ENCODE measurements at places on chromosomes 2 and 18. TPM values are rescaled to one million over a fixed set of nuclear protein-coding genes. Genes with fewer than 3 reads are reported as not detected.
A peak's percentile ranks its signal among the peaks of the same experiment; 100 is the strongest.

Gene RAB17
- 8.8 TPM for total RNA-seq

DNA sequence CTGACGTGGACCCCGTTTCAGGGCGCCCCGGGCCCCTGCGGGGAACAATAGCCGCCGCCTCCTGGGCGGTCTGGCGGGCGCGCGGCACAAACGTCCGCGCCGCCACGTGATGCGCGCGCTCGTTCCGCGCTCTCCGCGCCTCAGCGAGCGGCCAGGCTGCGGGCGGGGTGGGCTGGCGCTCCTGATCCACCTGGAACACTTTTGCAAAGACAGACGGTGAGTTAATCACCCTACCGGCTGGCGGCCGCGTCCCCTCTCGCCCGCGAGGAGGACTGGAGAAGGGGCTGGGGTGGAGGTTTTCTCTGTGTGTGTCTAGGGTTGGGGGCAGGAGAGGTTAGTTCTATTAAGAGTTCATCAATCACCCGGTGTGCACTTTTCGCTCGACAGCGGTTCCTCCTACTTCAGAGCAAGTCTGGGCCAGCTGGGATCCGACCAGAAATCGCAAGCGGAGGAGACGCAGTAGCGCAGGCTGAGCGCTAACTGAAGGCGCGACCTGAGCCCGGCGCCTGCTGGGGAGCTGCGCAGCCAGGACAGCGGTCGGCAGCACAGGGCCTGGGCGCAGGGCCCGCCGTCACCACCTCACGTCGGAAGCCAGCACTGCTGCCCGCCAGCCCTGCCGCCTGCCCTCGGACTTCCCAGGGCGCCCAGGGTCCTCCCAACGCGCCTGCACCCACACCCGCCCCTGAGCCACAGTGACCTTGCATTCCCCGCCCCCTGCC is 10.3 kb upstream of the HOXD1 start:
- H3K36me3 ChIP-seq: no peaks in the 10 kb centered on the region
- H3K27me3 ChIP-seq: peaks cover 100% of the 10 kb centered on the region
- H3K4me1 ChIP-seq: peaks cover 27% of the 10 kb centered on the region
- H3K4me3 ChIP-seq: peak overlapping the region; percentile 19

GRCh38 chr2:182705761-182706160 is 10.3 kb upstream of the DNAJC10 start:
- H3K27me3 ChIP-seq: no peaks in the 10 kb centered on the region
- H3K36me3 ChIP-seq: no peaks in the 10 kb centered on the region
- DNase-seq: no peak
- no peak overlapping the region for H3K4me3 ChIP-seq
- H3K4me1 ChIP-seq: no peaks in the 10 kb centered on the region

DNA sequence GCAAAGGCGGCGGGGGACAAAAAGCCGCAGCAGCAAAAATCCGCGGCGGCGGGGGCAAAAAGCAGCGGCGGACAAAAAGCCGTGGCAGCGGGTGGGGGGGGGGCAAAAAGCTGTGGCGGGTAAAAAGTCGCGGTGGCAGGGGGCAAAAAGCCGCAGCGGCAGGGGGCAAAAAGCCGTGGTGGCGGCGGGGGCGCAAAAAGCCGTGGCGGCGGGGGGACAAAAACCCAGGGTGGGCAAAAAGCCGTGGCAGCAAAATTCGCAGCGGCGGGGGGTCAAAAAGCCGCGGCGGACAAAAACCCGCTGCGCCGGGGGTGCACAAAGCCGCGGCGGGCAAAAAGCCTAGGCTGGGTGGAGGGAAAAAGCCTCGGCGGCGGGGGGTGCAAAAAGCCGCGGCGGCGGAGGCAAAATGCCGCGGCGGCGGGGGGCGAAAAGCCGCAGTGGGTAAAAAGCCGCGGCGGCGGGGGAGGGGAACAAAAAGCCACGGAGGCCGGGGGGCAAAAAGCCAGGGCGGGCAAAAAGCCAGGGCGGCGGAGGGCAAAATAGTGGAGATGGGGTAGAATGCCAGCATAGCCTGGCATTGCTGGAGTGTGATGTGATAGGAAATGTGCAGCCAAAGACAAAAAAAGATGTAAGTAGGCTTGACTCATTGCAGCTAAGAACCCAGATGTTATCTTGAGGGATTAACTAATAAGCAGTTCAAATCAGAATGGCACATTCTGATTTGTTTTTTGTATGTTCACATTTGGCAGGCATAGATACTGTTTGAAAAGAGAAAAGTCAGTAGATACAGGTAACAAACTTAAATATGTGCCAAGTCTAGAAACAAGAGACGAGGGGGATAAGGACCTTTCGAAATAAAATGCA is 1076.3 kb downstream of the RPIA start:
- peaks cover 3% of the 10 kb centered on the region for H3K4me1 ChIP-seq
- H3K27ac ChIP-seq: no peak overlapping the region

Gene LRP2
- 0.92 TPM for total RNA-seq

Gene IL18RAP
- 1.8 TPM for total RNA-seq

- DNase-seq: peak; percentile 85
- no peaks in the 10 kb centered on the region for H3K4me1 ChIP-seq
- no peaks in the 10 kb centered on the region for H3K36me3 ChIP-seq
- no peak overlapping the region for H3K4me3 ChIP-seq
Observed at GRCh38 chr2:102540882-102541281, 67.9 kb downstream of the SLC9A4 start.

Gene PRKRA
- 59.7 TPM for total RNA-seq

- H3K4me1 ChIP-seq: peaks cover 18% of the 10 kb centered on the region
- no peak overlapping the region for H3K27ac ChIP-seq
- no peaks in the 10 kb centered on the region for H3K27me3 ChIP-seq
- H3K36me3 ChIP-seq: no peaks in the 10 kb centered on the region
Observed at GRCh38 chr2:187502467-187502866, 51.8 kb downstream of the TFPI start.

DNA sequence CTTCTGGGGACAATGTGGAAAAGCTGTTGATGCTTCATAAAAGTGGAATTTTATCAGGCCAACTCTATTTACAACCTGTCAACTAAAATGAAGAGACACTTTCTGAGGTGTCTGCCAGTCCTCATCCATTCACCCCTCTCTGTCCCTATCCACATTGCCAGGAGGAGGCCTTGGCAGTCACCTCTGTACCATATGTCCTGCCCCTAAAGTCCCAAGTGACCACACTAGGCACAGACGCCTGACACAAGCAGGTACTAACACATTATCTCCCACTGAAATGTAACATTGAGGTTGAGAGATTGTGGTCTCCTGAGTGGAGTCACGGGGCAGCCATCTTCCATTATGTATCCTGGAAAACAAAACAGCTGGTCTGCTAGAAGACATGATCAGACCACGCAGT is 71.4 kb downstream of the OSBPL1A start:
- no peak for DNase-seq
- H3K27ac ChIP-seq: no peak overlapping the region
- H3K27me3 ChIP-seq: no peaks in the 10 kb centered on the region
- no peaks in the 10 kb centered on the region for H3K36me3 ChIP-seq
- H3K4me3 ChIP-seq: no peak overlapping the region

- H3K27ac ChIP-seq: no peak overlapping the region
- no peak overlapping the region for H3K4me3 ChIP-seq
Observed at GRCh38 chr18:62876828-62877227, 161.5 kb downstream of the PHLPP1 start.

GRCh38 chr2:10300328-10300920 is 2.3 kb upstream of the HPCAL1 start:
- H3K4me3 ChIP-seq: no peak overlapping the region
- no peaks in the 10 kb centered on the region for H3K36me3 ChIP-seq
- no peak overlapping the region for H3K27ac ChIP-seq
- H3K4me1 ChIP-seq: peaks cover 21% of the 10 kb centered on the region
- H3K27me3 ChIP-seq: no peaks in the 10 kb centered on the region

Gene ATP8B1
- total RNA-seq: 29.0 TPM

- DNase-seq: no peak
- H3K4me3 ChIP-seq: no peak overlapping the region
- H3K36me3 ChIP-seq: no peaks in the 10 kb centered on the region
- no peaks in the 10 kb centered on the region for H3K27me3 ChIP-seq
- H3K4me1 ChIP-seq: peaks cover 11% of the 10 kb centered on the region
Observed at GRCh38 chr2:196112418-196113034, 43.9 kb upstream of the DNAH7 start.

Gene MGAT4A
- total RNA-seq: 15.9 TPM

- DNase-seq: no peak
- peaks cover 17% of the 10 kb centered on the region for H3K36me3 ChIP-seq
- no peak overlapping the region for H3K4me3 ChIP-seq
- H3K27me3 ChIP-seq: no peaks in the 10 kb centered on the region
Observed at GRCh38 chr18:8260319-8260718, 348.9 kb upstream of the RAB12 start.

DNA sequence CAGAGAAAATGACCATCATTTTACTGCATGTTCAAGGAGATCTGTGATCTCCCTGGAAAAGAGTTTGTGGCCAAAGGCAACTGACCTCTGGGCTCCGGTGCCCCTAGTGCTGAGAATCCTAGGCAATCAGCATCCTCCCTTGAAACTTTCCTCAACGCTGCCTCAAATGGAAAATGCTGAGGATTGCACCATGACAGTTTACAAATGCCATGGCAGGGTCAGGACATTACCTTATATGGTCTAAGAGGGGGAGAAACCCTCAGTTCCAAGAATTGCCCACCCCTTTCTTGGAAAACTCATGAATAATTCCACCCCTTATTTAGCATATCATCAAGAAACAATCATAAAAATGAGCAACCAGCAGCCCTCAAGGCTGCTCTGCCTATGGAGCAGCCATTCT is 48.3 kb downstream of the ALPK2 start:
- H3K36me3 ChIP-seq: no peaks in the 10 kb centered on the region
- H3K27ac ChIP-seq: no peak overlapping the region
- H3K4me1 ChIP-seq: no peaks in the 10 kb centered on the region
- no peak overlapping the region for H3K4me3 ChIP-seq
- no peaks in the 10 kb centered on the region for H3K27me3 ChIP-seq

DNA sequence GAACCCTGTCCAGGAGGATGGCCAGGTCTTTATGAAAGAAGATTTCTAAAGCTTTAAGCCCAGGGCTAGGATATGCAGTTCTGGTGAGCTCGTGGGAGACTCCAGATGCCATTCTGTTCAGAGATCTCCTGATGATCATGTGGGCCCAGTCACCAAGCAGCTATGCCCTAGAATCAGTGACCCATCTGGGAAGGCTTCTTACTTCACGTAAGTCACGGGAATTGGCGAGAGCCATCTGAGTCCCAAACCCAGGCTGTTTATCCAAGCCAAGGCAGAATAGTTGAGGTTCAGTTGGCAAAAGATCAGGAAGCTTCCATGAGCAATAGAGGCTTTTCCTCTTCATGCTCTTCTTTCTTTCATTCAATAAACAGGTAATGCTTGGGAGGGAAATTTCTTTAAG is 23.9 kb downstream of the ANTXR1 start:
- no peak for DNase-seq
- no peak overlapping the region for H3K27ac ChIP-seq
- peaks cover 13% of the 10 kb centered on the region for H3K4me1 ChIP-seq

Gene VAMP8
- 106 TPM for total RNA-seq

GRCh38 chr2:178498137-178498536 is 17.9 kb downstream of the PLEKHA3 start:
- H3K27ac ChIP-seq: no peak overlapping the region
- no peak for DNase-seq
- H3K4me3 ChIP-seq: no peak overlapping the region
- H3K36me3 ChIP-seq: peaks cover 98% of the 10 kb centered on the region
- no peaks in the 10 kb centered on the region for H3K4me1 ChIP-seq

Gene PROM2
- total RNA-seq: 18.4 TPM

Gene TOGARAM2
- total RNA-seq: 0.43 TPM

- H3K4me3 ChIP-seq: no peak overlapping the region
- no peaks in the 10 kb centered on the region for H3K4me1 ChIP-seq
- no peaks in the 10 kb centered on the region for H3K27me3 ChIP-seq
- H3K36me3 ChIP-seq: peaks cover 26% of the 10 kb centered on the region
- DNase-seq: no peak
Observed at GRCh38 chr18:79167526-79168190, 98.5 kb downstream of the ATP9B start.

DNA sequence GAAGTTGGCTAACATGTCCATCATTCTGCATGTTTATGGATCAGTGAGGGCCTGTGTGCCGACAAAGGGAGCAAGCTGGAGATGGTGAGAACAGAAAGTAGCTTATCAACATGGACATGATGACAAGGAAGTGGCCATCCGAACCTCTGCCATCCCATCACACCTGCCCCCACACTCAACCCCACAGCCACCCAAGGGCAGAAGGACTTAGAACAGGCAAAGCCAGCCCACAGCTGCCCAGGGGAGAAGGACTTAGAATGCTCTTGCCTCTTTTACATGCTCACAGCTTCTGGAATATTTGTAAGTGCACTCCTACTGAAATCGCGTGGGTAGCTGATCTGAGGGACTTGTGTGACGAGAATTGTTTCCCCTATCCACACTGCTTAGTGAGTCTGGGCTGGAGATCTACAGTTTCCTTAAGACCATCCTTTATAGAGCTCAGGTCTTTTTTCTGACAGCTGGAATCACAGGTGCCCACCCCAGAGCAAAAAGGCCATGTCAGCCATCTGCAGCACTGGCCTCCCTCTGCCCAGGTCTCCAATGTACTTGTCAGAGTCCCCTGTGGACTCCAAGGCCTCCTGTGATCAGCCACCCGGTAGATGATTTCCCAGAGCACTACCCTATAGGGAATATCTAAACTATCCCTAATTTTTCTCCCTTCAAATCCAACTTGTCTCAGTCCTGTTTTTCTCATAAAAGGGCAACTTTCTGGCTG is 154.1 kb downstream of the SMAD7 start:
- no peaks in the 10 kb centered on the region for H3K27me3 ChIP-seq
- no peak overlapping the region for H3K27ac ChIP-seq
- no peak overlapping the region for H3K4me3 ChIP-seq
- peaks cover 3% of the 10 kb centered on the region for H3K36me3 ChIP-seq
- no peak for DNase-seq

- DNase-seq: no peak
- H3K27ac ChIP-seq: no peak overlapping the region
- H3K36me3 ChIP-seq: peaks cover 64% of the 10 kb centered on the region
- H3K4me1 ChIP-seq: no peaks in the 10 kb centered on the region
Observed at GRCh38 chr2:189851174-189851826, 67.0 kb downstream of the PMS1 start.

DNA sequence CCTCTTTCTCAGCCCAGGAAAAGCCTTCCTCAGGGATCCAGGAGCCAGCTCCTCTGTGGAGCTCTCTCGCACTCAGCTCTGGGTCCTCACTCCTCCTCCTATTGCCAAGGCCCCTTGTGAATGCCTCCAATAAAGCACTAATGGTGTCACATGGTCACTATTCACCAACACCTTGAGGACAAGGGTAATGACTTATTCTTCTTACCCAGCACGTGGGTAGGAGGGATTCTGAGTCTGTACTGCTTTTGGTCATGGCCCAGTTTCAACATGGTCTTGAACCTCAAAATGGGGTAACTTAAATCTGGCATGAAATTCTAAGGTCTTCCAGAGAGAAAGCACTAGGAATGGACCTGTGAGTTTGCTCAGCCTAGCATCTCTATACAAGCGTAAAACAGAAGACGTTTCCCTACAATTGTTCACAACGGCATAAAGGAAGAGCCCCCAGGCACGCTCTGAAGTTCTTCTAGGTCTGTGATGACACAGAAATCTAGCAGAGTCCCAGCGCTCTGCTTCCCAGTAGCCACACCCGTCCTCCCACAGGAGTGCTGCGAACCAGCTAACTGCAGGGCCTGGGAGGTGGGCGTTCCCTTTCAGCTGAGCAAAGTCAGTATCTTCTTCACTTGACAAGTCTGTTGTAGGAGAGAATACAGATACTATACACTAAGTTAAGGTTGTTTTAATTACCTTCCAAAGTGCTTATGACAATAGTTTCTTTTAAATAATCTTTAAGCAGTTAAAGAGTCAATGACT is 14.6 kb upstream of the KIDINS220 start:
- H3K4me1 ChIP-seq: no peaks in the 10 kb centered on the region
- H3K27ac ChIP-seq: no peak overlapping the region
- H3K4me3 ChIP-seq: no peak overlapping the region
- H3K27me3 ChIP-seq: no peaks in the 10 kb centered on the region

GRCh38 chr2:9306911-9307310 is 100.3 kb downstream of the ASAP2 start:
- H3K4me3 ChIP-seq: no peak overlapping the region
- no peaks in the 10 kb centered on the region for H3K36me3 ChIP-seq
- H3K27ac ChIP-seq: peak overlapping the region; percentile 75
- peaks cover 75% of the 10 kb centered on the region for H3K4me1 ChIP-seq
- H3K27me3 ChIP-seq: no peaks in the 10 kb centered on the region
